Activated T-cell treated with anti-CD3 and anti-CD28 coated beads, Interleukin-2, amount 50 U/mL, for 1 hour (primary cell): ENCODE measurements at places on chromosomes 2 and 18.

DNA sequence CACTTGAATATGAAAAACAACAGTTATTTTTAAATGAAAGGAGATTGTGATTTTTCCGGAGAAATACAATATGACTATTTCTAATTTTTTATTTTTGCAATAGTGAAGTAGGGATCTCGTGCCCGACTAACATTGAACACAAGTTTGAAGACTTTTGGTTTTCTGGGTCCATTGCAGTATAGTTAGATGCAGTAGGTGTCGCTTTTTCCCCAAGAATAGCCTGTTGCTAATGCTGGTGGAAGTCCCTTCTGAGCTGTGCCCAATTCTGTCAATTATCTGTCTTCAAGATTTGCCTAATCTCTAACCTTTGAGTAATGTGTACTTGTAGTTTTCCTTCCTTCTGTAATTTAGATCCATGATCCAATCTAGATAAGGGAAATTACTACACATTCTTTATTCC is 36.5 kb downstream of the SEMA4F start:
- DNase-seq: no peak

- no peak for DNase-seq
Observed at GRCh38 chr2:27701676-27702075, 38.0 kb downstream of the SLC4A1AP start.

DNA sequence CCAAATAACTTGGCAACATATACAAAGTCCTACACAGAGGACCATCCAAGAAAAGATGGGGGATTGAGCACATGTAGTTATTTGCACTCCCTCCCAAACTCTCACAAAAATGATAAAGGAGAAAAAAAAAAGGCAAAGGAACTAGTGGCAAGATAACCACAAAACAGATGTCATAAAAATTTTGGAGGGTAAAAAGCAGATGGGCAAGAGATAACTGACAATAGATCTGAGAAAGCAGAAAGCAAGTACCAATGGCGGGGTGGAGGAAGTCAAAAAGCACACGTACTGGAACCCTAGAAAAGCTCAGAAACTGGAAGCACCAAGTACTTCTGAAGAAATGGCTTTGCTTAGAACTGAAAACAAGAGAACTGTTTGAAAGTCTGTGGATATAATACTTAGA is 82.0 kb downstream of the WDPCP start:
- DNase-seq: no peak

- DNase-seq: no peak
Observed at GRCh38 chr2:159267921-159268320, 18.6 kb downstream of the WDSUB1 start.

DNA sequence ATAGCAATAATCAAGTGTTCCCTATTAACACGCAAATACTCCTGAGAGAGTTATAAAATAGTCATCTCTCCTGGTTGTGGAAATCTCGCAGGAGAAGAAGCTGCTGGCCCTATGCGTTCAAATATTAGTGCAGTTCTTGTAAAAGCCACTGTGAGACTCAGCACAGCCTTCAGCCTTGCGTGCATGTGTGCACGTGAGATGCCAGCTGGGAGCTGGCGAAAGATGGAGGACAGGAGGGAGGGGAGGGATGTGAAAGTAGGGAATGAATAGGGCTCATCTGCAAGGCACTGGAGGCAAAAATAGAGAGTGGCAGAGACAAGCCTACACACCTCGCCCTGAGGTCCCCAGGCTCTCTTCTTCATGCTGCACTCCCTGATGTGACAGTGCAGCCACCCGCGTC is 126.5 kb downstream of the INO80D start:
- no peak for DNase-seq

DNA sequence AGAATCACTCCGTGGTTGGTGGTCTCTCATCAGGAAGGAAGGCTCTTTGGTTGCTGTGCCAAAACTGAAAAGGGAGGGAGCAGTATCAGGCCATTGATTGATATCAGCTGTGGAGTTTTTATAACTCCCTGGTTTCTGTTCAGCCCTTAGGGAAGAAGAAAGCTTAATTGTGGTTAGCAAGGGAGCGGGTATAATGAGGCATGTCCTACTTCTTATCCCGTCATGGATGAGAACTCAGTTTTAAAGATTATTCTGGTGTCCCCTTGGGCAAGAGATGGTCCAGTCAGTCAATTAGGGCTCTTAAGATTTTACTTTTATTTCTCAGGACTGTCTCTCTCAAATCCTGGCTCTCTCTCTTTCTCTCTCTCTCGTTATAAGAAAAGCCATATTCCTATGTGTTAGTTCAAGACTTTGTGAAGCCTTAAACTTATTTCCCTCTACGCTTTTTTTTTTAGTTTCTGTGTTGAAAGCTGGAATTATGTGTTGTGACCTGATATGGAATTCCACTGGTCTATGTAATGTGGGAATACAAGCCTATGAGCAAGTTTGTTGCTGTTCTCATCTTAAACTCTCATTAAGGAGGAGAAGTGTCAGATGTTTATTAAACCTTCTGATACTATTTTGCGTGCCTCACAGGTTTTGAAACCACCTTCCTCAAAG is 514.0 kb upstream of the CDH2 start:
- DNase-seq: no peak

GRCh38 chr18:50151926-50152325 is 43.0 kb downstream of the MYO5B start:
- DNase-seq: no peak

GRCh38 chr2:74576863-74577229 is 22.3 kb downstream of the DOK1 start:
- DNase-seq: no peak

- no peak for DNase-seq
Observed at GRCh38 chr18:76373297-76373696, 121.7 kb downstream of the ZNF516 start.

- DNase-seq: peak; percentile 13
Observed at GRCh38 chr2:128324008-128324896, 5.6 kb upstream of the HS6ST1 start.

DNA sequence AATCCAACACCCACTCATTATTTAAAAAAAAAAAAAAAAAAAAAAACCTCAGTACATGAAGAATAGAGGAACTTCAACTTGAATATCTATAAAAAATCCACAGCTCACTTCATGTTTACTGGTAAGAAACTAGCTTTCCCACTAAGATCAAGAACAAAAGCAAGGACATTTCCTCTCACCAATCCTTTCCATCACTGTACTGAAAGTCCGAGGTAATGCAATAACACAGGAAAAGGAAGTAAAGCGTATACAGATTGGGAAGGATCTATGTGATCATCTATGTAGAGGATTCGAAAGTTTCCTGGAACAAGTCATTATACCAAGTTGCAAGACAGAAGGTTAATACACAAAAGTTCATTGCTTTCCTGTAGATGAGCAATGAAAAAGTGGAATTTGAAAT is 63.2 kb downstream of the ROCK2 start:
- no peak for DNase-seq

DNA sequence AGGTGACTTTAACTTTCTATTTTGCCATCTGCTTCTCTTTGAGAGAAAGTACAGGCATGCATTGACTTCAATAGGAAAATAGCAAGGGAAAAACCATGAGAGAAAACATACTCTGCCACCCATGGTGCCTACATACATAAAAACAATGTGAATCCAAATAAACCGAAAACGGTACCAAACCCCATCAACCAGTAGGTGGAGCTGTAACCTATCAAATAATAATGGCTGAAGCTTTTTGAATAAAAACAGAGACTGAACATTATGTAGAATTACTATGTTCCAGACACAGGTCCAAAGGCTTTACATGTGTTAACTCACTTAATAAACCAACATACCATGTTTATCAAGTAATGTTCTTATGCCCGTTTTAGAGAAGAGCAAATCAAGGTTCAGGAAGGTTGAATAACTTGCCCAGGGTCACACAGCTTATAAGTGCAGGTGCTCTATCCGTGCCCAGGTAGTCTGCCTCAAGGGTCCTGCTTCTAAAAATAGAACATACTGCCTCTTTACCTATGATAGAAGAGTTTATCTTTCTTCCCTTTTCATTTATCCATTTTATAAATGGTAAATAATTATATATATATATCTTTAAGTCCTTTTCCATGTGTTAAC is 293.9 kb upstream of the SYT4 start:
- DNase-seq: no peak

- DNase-seq: no peak
Observed at GRCh38 chr2:134301928-134302260, 48.0 kb downstream of the MGAT5 start.
